ENCODE measurements at places on chromosomes 16 and 17. TPM values are rescaled to one million over a fixed set of nuclear protein-coding genes. Genes with fewer than 3 reads are reported as not detected.
A peak's percentile ranks its signal among the peaks of the same experiment; 100 is the strongest.

- DNase-seq = no peak
Measured at GRCh38 chr16:77969861-77970260, 52.5 kb upstream of the CLEC3A start.

GRCh38 chr16:46843898-46844642 lies 13.1 kb upstream of the C16orf87 start:
- no peak for DNase-seq

- DNase-seq = no peak
Measured at GRCh38 chr17:66582373-66583111, 252.4 kb upstream of the CACNG5 start.

- DNase-seq = no peak
Measured at GRCh38 chr17:44236444-44236991, 17.0 kb upstream of the UBTF start.

GRCh38 chr16:49786926-49787557 lies 68.9 kb downstream of the ZNF423 start:
- DNase-seq = no peak

DNA sequence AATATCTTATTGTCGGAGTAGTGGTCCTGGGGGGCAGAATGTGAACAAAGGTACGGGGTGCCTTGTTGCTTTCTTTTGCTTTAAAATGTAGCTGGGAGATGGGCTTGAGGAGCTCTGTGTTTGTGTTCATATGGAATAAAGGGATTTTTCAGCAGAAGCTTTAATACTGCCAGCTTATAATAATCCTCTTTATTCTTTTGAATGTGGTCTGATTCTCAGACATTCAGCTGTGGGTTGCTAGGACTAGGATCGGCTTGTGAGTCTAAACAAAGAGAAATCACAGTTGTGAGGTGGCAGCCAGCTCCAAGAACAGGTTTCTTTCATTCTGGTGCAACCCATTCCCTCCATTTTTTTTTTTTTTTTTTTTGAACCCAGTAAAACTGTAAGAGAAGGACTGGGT lies 7.2 kb downstream of the MRPL58 start:
- no peak for DNase-seq

GRCh38 chr16:20385844-20386832 lies 18.4 kb downstream of the PDILT start:
- peak; percentile 57 for DNase-seq

The UQCRC2 gene
- total RNA-seq = 109 TPM

All from A172 (cell line).